ENCODE measurements at places on chromosomes 6 and 20. TPM values are rescaled to one million over a fixed set of nuclear protein-coding genes. Genes with fewer than 3 reads are reported as not detected.

- DNase-seq, result no peak
Measured at GRCh38 chr6:35876902-35877301, 44.0 kb downstream of the SRPK1 start.

GRCh38 chr6:37960139-37960935 is 140.8 kb downstream of the ZFAND3 start:
- DNase-seq, result no peak

DNA sequence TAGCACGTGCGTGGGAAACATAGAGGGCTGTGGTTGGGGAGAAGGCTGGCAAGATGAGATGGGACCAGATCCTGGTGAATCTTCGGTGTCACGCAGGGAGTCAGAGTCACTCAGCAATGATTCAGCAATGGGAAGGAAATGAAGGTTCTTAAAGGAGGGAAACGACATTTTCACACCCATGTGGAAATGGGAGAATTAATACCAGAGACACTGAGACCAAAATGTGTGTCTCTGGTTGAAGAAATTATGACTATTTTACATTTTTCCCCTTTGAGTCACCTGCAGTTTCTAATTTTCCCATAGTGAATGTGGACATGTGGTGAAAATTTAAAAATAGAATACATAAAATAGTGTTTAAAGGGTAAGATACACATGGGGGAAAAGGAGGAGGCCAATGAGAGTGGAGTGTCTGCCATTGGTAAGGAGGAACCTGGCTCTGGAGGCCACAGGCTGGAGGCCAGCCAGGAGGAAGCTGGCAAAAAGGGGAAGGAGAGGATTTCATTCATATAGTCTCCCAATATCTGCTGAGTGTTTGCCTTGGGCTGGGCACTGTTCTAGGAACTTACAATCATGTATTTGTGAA is 17.5 kb downstream of the NRN1 start:
- DNase-seq, result no peak

DNA sequence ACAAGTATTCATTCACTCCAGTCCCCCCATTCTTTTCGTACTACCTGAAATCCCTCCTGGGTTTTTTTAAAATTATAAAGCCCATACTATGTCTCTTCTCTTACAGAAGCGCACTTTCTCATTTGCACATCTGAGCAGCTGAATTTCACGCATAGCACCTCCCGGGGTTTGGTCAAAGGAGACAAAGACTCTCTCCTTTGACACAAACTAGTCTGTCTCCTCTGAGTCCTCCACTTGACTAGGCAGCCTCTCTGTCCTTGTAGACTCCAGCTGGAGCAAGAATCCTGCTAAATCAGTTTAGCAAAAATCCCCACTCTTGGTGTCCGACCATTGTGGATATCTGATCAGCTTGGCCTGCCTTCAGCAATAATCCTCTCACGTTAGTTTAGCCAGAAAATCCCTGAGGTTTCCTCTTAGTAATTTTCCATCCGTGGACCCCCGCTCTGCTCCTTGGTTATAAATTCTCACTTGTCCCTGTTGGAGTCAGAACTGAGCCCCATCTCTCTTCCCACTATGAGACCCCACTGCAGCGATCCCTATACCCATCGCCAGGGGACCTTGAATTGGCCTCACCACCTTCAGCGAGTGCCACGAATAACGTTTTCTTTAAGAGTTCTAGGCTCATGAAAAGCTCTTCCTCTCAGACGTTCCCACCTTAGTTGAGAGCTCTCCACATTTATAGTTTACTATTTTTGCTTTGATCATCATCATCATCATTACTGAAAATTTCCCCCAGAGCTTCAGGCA is 29.0 kb downstream of the PDYN start:
- DNase-seq, result no peak

Gene ESR1
- not detected for total RNA-seq
